ENCODE measurements at places on chromosomes 3 and 15.

- DNase-seq: no peak
These were observed 402.0 kb downstream of the AGBL1 start for GRCh38 chr15:86481720-86482119.

DNA sequence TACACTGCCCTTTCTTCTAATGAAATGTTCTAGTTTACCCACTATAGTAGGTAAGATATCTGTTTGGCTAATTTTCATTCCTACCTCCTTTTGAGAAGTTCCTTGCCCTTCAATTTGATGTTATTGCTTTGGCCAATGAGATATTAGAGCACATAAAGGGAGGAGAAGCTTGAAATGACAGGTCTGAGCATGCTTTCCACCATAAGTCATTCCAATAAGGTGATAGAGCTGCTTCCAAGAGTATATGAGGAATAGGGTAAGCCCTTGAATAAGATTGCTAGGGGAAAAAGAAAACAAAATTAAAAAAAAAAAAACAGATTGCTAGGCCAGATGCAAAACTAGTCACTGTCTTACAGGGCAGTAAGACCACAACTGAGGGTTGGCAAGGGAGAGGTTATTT is 78.9 kb upstream of the TRIM42 start:
- no peak for DNase-seq

DNA sequence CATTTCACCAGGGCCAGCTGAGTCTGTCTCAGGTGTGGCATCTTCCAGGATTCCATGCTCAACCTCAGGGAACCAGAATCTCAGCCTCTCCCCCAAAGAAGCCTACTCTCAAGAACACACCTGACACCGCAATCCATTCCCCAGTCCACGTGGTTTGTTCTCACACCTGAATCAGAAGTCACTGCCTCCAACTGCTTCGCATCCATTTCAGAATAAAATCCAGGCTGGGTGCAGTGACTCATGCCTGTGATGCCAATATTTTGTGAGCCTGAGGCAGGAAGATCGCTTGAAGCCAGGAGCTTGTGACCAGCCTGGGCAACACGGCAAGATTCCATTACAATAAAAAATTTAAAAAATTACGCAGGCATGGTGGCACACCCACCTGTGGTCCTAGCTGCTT is 212.2 kb downstream of the FOXP1 start:
- no peak for DNase-seq

DNA sequence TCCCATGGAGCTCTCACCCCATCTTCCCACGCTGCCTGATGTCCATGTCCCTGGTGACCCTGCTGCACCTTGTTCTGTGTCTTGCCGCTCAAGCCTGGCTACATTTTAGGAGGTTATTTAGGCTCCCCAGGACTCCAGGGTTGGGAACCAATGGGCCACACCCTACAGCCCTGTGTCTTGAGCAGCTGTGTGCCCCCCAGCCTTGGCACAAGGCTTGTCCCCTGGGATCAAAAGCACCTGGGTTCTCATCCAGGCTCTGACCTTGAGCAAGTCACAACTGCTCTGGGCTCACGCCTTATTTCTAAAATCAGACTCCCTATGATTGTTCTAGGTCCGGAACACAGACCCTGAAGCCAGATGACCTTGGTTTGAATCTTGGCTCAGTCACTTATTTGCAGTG is 14.1 kb downstream of the SPSB4 start:
- no peak for DNase-seq

GRCh38 chr3:173938159-173938558 is 540.6 kb downstream of the NLGN1 start:
- DNase-seq: no peak

GRCh38 chr3:58093574-58094195 is 85.5 kb downstream of the FLNB start:
- DNase-seq: no peak

DNA sequence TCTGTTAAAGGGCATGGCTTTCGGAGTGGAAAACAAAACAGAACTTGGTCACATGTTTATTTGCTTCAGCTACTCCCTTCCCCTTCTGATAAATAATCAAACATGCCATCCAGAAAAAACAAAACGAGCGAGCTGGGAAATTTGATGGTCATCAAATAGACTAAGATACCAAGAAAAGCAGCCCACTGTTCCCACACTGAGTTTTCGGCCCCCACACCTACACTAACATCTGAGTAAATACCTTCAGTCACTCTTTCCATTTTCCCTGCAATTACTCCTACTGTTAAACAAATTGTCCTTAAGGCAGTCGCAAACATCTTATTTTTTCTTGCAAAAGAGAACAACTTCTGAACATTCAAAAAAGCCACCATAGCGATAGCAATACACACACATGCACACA is 454.6 kb downstream of the FOXP1 start:
- DNase-seq: no peak

DNA sequence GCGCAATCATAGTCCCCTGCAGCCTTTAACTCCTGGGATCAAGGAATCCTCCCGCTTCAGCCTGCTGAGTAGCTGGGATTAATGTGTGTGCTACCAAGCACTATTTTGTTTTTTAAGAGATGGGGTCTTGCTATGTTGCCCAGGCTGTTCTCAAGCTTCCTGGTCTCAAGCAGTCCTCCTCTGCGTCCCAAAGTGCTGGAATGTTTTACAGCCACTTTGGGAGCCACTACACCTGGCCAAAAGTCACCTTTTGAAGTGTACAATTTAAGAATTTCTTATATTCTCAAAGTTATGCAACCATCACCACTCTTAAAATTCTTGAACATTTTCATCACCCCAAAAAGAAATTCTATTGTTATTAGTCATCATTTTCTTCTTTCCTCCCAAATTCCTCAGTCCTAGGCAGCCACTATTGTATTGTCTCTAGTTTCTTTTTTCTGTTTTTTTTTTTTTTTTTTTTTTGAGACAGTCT is 17.8 kb downstream of the CDV3 start:
- no peak for DNase-seq

- DNase-seq: no peak
These were observed 1.0 kb downstream of the LRCH3 start for GRCh38 chr3:197791892-197792647.

GRCh38 chr3:12288182-12289129 is at the start of gene PPARG:
TSS of gene PPARG (plus strand) at chr3:12289070. CDS start at chr3:12379712, 90,642 bp downstream.
- DNase-seq: no peak

DNA sequence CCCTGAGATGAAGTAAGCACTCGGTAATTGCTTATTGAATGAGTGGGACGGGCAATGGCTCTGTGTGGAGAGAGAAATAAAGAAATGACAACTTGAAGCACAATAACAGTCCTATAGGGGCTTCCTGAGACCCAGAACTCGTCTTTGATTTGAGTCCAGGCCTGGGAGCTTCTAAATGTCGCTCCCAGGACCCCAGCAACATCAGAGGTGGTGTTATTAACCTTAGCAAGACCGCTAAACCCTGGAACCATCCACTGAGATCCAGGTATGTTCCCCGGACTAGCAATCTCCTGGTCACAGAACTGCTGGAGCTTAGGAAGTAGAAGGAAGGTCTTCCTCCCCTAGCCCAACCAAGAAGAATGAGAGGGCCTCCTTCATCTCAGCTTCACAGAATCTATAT is 160.0 kb downstream of the MINAR1 start:
- DNase-seq: no peak

DNA sequence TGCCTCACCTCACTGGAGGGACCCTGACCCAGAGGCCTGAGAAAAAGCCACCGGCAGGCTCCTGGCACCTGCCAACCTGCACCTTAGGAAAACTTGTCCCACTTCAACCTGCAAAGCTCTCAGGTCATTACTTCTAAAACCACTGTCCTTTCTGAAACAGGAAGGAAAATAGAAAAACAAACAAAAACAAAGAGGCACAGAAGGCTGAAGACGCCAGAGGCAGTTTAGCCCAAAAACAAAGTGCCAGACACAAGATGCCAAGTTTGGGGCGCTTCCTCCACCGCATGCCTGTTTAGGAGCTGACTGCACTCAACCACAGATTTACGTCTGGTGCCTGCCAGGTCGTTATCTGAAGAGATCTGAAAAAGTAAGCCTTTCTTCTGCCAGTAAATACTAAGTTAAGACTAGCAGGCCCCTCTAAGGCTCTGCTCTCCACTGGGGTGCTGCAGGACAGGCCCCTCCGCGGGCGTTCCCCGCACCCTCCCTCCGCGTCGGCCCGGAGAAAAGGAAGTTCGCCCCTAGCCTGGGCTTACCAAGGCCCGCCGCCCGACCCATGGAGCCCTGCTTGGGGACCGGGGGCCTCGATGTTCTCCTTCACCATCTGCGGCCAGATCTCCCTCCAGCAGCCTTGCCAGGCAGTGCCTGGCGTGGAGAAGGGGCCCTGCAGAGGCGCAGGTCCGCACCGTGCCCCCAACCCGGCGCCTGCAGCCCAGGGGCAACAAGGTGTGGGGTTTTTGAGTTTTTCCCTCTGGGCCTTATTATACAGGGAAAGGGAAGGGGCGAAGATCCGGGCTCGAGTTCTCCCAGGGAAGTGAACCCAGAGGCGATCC is 1.3 kb downstream of the GOLGA8A start:
- DNase-seq: no peak

Measured in stimulated activated CD8-positive, alpha-beta memory T cell treated with anti-CD3 and anti-CD28 coated beads, Interleukin-4, amount 100 ng/mL, for 24 hours (primary cell).